ENCODE measurements at places on chromosomes 16 and 17.

- no peak for DNase-seq
Measured at GRCh38 chr17:81483862-81484194, 28.8 kb downstream of the ACTG1 start.

GRCh38 chr16:30340621-30341020 is 14.5 kb downstream of the CD2BP2 start:
- DNase-seq: no peak

- DNase-seq: no peak
Measured at GRCh38 chr17:55259684-55260111, 5.1 kb upstream of the HLF start.

DNA sequence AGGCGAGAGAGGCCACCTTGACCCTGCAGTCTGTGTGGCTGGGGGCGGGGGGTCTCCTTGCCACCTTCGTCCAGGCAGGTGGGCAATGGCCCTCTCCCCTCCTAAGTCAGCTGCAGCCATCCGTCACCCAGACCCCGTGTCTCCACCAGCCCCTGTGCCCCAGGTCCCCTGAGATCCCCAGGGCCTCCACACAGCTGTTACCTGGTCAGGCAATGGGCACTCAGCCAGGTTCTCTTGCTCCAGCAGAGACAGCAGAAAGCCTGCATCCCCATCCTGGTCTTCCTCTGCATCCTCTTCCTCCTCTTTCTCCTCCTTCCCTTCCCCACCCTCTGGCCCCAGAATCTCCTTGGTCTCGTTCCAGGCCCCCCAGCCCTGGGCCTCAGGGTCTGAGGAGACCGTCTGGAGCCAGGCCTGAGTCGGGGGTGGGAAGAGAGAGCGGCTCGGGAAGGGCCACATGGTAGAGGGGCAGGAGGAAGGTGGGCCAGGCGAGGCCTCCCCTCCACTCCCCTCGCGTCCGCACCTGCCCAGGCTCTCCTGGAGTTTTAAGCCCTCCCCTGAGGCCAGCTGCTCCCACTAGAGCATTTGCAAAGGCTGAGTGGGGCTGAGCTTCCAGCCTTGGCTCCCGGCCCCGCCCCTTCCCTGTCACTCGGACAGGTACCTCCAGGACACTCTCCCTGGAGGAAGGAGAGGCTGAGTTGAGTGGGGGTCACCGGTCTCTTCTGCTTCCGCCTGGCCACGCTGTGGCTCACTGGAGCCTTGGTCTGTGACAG is at the start of gene PABPN1L:
TSS of gene PABPN1L (minus strand) at position 510 of the 770 bp plus-strand sequence. CDS start at position 456, 54 bp downstream.
- DNase-seq: no peak

DNA sequence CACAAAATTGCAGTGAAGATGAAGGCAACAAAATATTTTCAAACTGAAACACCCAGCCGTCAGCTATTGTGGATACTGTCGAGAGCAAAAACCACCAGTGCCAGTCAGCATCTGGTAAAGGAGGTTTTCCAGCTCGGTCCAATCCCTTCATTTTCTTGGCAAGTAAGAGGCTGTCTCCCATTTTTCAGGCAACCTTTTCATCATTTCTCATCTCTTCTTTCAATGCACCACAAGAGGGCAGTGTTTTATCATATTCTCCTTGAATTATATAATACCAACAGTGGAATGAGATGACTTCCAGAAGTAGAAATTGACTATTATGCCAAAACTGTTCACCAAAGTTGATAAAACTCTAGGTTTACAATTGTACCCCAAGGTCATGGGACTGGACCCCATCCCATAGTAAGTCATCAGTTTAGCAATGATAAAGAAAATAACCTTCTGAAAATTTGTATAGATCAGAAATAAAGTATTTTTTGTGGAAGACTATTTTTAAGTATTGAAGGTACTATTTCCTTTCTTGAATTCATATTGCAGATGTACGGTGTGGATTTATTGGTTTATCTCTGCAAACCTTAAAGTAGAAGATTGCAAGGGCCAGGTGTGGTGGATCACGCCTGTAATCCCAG is 16.8 kb downstream of the NQO1 start:
- DNase-seq: no peak

DNA sequence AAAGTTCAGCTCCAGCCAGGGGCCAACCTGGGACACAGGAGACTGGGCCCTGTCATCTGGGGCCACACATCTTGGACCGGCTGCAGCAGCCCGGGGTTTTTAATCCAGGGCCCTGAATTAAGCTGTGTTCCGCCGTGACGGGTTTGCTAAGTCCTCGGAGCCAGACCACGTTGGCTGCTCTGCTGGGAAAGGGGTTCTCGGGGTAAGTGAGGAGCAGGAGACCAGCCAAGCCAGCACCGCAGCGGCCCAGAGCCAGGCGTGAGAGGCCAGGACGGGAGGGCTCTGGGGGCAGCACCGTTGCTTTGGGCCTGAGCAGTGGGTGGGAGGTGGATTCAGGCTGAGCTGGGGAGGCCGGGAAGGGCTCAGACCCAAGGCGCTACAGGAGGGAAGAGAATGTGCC is 31.3 kb upstream of the CBX4 start:
- no peak for DNase-seq

DNA sequence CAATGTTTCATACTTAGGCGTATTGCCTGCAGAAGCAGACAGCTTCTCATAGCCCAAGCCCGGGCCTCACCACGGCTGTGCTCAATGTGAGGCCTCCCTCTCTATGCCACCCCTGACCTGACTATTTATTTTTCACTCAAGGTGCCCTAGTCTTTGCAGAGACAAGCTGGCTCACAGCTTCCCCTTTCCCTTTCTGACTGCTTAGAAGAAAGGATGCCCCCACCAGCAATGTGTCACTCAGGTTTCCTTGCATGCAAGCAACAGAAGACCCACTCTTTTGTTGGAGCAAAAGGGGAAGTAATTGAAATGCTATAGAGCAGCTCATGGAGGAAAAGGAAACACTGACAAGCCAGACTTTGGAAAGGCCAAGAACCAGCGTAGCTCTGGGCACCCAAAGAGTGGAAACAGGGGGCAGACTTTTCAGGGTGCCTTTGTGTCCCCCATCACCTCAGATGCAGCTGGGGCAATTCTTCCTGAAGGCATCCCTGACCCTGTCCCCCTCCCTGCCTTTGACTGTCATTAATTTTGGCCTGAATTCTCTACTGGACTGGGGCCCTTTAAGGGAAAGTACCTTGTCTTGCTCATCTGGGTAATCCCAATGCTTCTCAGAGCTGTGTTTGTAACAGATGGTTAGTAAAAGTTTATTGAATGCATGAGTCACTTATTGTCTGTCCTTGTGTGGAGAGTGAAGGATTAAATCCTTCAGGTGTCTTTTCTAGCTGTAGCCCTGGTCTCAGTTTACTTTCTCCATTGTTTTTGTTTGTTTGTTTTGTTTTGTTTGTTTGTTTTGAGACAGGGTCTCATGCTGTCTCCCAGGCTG is 17.8 kb downstream of the RGS9 start:
- DNase-seq: no peak

GRCh38 chr17:65085951-65086350 is 29.4 kb upstream of the GNA13 start:
- DNase-seq: no peak

DNA sequence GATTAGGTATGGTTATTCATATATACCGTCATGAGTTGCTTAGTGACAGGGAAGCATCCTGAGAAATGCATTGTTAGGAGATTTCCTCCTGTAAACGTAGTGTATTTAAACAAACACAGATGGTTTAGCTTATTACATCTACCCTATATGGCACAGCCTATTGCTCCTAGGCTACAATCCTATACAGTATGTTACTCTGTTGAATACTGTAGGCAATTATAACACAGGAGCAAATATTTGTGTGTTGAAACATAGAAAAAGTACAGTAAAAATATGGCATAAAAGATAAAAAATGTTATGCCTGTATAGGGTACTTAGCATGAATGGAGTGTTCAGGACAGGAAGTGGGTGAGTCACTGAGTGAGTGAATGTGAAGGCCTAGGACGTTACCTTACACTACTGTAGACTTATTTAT is 157.7 kb downstream of the CDH11 start:
- no peak for DNase-seq

DNA sequence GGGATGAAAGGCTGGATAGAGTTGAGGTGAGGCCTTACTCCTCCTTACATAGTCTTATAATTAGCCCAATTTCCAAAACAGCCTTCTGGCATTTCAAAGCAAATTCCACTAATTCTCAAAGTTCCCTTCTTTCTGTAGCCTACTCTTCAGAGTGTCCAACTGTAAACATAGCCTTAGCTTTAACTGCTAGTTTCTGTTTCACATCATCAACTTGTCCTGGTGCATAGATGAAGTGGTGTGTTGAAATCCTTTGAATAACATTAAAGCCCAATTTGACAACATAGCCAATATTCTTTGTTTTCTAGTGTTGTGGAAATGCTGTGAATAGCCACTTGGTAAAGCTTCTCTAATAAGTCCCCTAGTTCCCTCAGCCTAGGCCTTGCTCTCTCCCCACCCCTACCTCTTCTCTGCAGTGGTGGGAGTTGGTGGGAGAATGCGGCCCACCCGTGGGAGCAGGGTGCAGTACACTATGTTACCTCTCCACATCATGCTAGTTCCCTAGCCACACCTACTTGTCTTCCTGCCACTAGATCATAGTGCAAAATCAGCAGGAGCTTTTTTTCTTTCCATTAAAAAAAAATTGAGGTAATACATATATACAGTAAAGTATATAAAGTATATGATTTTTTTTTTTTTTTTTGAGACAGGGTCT is 127.0 kb upstream of the HAS3 start:
- no peak for DNase-seq

DNA sequence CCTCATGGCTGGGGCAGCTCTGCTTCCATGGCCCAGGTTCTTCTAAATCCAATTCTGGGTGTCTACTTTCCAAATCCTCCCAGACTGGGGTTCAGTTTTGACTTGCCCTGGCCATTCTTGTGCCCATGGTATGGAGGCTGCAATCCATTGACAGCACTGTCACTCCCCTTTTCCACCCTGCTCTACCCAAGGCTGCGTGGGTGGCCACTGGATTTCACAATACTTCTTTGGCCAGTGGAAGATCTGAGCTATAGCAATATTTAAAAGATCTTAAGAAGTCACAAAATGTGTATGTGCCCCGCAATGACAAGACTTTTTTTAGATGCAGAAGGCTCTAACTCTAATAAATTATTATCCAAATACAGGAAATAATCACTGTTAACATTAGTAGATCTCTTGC is 329.4 kb upstream of the CCL2 start:
- DNase-seq: no peak

GRCh38 chr17:7413346-7413985 is 5.8 kb downstream of the NLGN2 start:
- no peak for DNase-seq

DNA sequence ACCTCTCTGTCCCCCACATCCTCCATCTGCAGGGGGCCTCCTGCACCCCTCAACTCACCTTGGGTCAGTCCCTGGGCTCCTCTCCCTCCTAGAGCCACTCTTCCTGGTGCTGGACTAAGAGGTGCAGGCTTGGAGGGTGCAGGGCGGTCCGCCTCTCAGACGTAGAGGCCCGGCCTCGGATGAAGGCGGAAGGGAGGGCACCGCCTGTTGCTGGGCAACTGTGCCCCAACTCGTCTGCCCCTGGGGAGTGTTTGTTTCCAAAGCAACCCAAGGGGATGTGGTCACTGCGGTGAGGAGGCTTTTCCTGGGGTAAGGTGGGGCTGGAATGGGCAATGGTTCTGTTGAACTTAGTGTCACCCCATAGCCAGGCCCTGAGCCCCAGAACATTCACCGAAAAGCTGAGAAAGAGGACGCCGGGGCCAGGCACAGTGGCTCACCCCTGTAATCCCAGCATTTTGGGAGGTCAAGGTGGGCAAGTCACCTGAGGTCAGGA is at the start of gene C16orf54:
TSS of gene C16orf54 (minus strand) at position 138 of the 493 bp plus-strand sequence. CDS start 1,039 bp downstream, outside the sequence.
- peak; percentile 60 for DNase-seq

DNA sequence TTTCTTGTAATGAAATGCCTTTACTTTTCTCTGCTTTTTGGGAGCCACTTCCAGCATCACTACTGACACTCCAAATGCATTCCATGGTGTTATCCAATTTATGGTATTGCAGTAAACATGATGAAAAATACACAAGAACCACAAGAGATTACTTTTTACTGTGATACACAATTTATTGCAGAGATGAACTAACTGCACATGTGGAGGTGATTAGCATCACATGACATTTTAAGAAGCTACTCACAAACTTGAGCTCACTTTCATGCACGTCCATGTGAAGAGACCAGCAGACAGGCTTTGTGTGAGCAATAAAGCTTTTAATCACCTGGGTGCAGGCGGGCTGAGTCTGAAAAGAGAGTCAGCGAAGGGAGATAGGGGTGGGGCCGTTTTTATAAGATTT is 780.5 kb upstream of the GOT2 start:
- DNase-seq: no peak

GRCh38 chr17:34370997-34371395 is 8.0 kb upstream of the CCL1 start:
- DNase-seq: no peak

- no peak for DNase-seq
Measured at GRCh38 chr17:81125573-81126081, 39.7 kb upstream of the PVALEF start.

GRCh38 chr17:48468299-48468698 is 38.3 kb upstream of the SKAP1 start:
- no peak for DNase-seq

- DNase-seq: no peak
Measured at GRCh38 chr16:30112197-30113030, 923 bp downstream of the GDPD3 start.

DNA sequence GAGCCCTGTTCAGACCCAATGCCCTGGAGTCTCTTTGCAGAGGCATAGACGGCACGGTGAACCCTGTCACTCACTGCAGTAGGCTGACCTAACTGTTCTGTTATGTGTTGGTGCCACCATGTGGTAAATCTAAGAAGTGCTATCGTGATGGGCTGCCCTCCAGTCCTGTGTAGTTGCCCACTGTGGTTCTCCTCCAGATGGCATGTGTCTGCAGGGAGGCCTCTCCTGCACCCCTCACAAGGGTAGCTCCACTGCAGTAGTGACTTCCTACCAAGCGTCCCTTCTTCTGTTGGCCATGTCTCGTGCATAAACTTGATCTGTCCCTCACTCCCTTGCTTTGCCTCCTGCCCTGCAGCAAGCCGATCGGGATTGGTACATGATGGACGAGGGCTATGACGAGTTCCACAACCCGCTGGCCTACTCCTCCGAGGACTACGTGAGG is 5.8 kb downstream of the DHX38 start:
- DNase-seq: peak; percentile 56

- peak; percentile 70 for DNase-seq
Measured at GRCh38 chr17:3002538-3003295, 60.7 kb downstream of the OR1D5 start.

DNA sequence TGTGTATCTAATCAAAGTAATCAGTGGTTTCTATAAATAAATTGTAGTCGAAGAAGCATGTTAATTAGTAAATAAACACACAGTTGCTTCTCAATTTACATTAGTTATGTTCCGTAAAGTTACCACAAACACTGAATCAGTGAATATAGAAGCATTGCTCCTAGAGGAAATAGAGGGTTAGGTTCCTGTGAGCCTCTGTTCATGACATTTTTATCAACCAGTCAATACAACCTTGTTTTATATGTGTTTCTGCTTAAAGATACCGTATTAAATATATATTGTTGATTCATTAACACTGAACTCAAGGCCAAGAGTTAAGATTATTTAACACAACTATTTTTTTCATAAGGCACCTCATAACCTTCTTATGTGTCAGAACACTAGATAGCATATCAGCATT is 134.3 kb downstream of the PPM1E start:
- DNase-seq: no peak

GRCh38 chr16:22635801-22636200 is 125.1 kb downstream of the NPIPB5 start:
- DNase-seq: no peak
